Dermis blood vessel endothelial cell (primary cell): ENCODE measurements at places on chromosomes 3 and 15.

DNA sequence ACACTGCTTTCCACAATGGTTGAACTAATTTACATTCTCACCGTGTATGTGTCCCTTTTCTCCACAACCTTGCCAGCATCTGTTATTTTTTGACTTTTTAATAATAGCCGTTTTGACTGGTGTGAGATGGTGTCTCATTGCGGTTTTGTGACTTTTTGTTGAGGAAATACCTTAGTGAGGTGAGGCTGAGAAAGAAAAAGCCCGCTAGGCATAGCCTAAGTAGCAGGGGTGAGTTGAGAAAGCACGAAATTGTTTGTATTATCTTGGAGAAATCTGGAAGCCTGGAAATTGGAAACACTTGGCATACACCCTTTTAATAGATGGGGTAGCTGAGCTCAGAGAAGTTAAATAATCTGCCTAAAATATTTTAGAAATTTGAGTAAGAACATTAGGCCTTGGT, 61.5 kb upstream of the CFAP161 start:
- DNase-seq: no peak

DNA sequence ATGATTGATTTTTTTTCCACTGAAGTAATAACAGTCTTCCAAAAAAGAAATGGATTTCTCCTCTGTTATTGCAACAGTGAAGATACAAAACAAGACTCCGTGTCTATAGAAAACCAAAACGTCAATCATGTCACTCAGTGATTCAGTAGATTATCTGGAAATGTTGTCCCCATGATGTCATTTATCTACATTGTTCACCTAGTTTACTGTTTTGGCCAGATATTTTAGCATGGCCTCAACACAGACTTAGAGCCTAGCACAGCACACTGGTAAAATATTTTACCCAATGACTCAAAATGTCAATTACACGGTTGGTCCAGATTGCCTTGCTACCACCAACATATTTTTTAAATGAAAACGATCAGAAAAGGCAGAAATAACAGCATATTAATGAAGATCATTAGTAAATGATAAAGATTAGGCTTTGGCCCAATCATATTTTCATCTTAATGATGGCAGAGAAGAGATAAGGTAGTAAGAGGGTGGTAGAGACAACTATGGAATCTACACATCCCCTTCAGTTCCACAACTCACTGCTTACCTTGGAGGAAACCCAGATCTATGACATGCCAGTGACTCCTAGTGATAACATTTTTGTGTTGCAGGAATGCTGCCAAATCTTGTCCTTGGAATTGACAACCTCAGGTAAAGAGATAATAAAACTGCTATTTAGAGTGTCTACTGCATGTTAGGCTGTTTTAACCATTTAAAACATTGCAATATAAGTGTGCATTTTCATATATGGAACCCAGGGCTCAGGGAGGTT, 347.7 kb upstream of the ARPP21 start:
- no peak for DNase-seq

GRCh38 chr3:196624907-196625306, 14.6 kb upstream of the NRROS start:
- no peak for DNase-seq

DNA sequence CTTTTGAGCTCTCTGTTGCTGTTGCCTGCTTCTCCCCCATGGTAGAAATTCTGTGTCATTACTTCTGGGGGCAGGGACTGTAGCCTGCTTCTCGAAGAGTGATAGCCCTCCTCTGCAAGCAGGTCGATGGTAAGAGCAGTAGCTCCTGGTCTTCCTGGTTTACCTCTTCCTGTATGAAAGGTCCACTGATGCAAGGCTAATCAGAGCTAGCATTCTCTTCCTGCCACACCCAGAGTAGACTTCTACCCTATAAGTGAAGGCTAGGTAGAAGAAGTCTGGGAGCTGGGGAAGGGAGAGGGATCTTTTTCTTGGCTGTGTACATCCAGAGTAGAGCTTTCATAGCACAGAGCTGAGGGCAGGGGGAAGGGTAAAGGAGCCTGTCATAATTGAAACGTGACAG, 357.0 kb downstream of the SQOR start:
- no peak for DNase-seq

DNA sequence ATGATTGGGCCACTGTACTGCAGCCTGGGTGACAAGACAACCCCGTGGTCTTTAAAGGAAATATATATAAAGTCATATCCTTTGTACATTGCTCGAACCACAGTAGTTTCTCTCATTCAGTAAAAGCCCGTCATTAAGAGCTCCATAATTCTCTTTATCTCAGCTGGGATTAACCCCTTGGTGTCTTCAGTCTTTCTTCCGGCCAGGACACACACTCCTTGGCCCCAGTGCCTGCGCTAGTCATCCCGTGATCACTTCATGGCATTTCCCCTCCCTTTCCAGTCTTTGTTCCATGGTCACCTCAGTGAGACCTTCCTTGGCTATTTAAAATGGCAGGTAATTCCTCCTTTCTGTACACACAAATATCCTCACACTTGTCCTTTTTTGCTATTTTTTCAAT, 3.3 kb downstream of the RPL35A start:
- peak; percentile 50 for DNase-seq

GRCh38 chr3:79103307-79103706, 664.5 kb downstream of the ROBO1 start:
- DNase-seq: no peak
